ENCODE measurements at places on chromosomes 7 and 10. TPM values are rescaled to one million over a fixed set of nuclear protein-coding genes. Genes with fewer than 3 reads are reported as not detected.

The MALRD1 gene
- 1.7 TPM for total RNA-seq

The VSTM4 gene
- total RNA-seq = 4.7 TPM

The SPDYE3 gene
- total RNA-seq = under 0.01 TPM

The SEPHS1 gene
- 18.1 TPM for total RNA-seq

The ARHGAP21 gene
- total RNA-seq = 117 TPM

The NKX1-2 gene
- total RNA-seq = not detected

The GPNMB gene
- total RNA-seq = 60.9 TPM

The HACD1 gene
- total RNA-seq = 43.2 TPM

The ASB10 gene
- total RNA-seq = not detected

The CYP2C19 gene
- not detected for total RNA-seq

The RAB19 gene
- not detected for total RNA-seq

DNA sequence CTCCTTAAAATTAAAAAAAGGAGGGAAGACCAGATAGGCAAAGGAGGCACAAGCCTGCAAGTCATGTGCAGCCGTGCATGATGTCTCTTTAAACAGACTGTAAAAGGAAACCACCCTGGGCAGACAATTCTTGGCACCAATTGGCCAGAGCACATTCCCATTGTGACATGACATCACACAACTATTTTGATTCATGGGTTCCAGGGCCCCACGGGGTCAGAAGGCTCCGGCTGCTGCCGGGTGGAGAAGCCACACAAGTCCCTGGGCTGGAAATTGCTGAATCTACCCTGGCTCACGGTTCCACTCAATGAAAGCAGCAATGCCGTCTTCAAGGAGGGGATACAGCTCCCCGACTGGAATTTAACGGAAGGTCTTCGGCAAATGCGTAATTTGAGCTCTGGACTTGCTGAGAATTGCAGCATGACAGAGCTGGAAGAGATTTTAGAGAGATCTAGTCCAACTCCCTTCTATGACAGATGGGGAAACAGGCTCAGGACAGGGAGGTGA lies 140.5 kb downstream of the PRKAG2 start:
- peak; percentile 97 for DNase-seq

- DNase-seq = no peak
These were observed 112.5 kb downstream of the SEMA3A start for GRCh38 chr7:84081973-84082522.

DNA sequence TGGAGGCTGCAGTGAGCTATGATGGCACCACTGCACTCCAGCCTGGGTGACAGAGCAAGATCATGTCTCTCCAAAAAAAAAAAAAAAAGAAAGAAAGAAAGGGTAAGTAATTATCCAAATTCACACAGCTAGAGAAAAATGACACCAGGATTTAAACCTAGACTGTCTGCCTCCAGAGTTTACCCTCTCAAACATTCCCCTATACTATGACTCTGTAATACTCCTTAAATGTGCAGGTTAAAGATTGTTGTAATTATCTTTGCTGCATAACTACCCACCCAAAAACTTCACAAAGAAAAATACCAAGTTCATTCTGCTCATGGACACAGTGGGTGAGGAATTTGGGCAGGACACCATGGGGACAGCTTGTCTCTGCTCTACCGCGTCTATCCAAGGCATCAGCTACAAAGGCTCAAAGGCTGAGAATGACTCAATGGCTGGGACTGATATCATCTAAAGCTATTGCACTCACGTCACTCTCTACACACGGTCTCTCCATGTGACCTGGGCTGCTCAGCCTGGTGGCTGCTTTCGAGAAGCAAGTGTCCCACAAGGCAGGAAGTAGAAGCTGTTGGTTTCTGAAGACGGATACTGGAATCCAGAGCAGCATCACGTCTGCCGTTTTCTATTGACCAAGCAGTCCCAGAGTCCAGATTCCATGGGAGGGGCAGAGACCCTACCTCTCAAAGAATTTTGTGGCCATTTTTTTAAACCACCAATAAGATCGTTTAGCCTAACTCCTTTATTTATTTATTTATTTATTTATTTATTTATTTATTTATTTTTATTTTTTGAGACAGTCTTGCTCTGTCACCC lies 185.7 kb upstream of the AUTS2 start:
- peak; percentile 6 for DNase-seq

GRCh38 chr7:108442039-108442568 lies 14.1 kb downstream of the NRCAM start:
- DNase-seq = no peak

- peak; percentile 18 for DNase-seq
These were observed 170.3 kb downstream of the PAXIP1 start for GRCh38 chr7:154832557-154833138.

- DNase-seq = no peak
These were observed 41.5 kb downstream of the CYP17A1 start for GRCh38 chr10:102795453-102796406.

DNA sequence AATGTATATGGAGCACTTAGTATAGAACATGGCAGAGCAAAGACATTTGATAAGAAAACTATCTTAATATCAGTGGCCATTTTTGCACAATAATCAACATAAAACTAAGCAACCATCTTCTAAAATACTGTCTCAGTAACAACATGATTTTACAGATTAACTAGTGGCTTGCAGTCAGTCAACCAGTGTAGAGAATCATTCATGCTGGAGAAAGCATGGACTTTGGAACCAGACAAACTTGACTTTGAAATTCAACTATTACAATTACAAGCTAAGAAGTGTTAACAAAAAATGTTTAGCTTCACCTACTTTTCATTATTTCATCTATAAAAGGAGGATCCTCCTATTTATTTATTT lies 27.7 kb downstream of the CUBN start:
- no peak for DNase-seq

DNA sequence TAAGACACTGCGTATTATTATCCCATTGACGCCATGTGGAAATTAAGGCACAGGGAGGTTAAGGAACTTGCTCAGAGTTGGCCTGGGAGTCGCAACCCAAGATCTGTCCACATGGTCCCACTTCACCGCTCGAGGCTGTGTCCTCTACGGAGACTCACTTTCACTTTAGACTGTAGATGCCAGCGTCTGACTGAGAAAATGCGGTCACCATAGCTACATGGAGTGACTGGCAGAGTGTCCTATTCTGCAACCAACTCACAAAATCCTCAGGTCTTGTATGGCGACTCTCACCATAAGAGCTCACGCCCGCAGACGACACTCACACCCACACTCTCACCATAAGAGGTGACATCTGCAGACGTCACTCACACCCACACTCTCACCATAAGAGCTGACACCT lies 257.9 kb downstream of the PTPRN2 start:
- no peak for DNase-seq

- peak; percentile 12 for DNase-seq
These were observed 70.3 kb downstream of the PARP12 start for GRCh38 chr7:139992353-139993044.

- DNase-seq = no peak
These were observed 270.1 kb downstream of the ARL4A start for GRCh38 chr7:12957487-12957886.

DNA sequence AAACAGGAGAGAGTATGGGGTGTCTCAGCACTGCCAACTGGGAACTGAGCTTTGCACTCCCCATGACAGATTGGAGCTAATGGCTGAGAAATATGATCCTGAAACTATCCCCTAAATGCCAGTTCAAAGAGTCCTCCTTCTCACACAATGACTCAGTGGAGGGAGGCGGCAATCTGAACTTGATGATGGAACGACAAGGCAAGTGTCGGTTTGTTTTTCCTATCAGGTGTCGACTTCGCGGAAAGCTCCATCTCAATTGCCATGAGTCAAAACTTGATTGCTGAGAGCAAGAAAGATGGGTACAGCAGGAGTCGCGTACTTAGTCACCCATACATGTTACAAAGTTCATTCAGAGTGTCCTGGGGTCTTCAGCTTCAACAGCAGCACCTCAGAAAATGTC lies 52.5 kb downstream of the NPY start:
- no peak for DNase-seq

DNA sequence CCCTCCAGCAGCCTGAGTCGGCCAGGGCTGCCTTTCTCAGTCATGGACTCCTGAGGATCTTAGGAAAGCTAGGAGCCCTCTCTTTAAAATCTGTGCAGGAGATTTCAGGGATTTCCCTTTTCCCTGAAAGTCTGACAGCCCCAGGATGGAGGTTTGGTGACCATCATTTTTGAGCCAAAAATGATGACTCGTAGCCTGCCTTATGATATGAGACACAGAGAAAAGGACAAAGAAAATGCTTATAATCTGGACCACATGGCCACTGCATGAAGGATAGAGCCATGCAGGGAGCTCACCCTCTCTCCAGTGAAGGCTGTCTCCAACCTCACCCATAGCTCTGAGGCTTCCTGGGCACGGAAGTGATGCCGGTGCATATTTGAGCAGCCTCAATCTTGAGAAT lies 106.6 kb upstream of the CHST15 start:
- no peak for DNase-seq

DNA sequence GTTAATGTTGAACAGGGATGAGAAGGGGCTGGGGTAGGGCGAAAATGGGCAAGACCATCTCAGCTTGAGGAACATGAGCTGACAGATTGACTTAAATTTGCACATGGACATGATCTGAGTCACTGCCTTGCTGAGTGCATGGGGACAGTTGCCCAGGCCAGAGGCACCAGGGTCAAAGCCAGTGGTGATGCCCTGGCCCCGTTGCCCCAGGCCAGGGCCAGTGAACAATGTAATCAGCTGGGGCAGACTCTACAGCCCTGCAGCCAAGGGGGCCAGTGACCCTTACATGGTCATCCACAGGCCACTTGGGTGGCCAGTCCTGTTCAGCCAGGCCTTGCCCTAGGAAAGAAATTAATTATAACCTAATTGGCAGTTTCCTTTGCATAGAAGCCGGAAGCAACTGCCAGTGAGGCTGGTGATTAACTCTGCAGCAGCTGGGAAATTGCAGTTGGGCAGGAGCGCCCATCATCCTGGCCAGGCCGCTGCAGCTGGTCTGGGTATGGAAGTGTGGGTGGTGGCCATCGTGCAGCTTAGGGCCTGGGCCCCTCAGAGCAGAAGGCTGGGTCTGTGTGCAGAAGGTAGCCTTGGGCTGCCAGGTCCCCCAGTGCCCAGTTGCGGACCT lies 9.6 kb downstream of the RET start:
- DNase-seq = no peak

DNA sequence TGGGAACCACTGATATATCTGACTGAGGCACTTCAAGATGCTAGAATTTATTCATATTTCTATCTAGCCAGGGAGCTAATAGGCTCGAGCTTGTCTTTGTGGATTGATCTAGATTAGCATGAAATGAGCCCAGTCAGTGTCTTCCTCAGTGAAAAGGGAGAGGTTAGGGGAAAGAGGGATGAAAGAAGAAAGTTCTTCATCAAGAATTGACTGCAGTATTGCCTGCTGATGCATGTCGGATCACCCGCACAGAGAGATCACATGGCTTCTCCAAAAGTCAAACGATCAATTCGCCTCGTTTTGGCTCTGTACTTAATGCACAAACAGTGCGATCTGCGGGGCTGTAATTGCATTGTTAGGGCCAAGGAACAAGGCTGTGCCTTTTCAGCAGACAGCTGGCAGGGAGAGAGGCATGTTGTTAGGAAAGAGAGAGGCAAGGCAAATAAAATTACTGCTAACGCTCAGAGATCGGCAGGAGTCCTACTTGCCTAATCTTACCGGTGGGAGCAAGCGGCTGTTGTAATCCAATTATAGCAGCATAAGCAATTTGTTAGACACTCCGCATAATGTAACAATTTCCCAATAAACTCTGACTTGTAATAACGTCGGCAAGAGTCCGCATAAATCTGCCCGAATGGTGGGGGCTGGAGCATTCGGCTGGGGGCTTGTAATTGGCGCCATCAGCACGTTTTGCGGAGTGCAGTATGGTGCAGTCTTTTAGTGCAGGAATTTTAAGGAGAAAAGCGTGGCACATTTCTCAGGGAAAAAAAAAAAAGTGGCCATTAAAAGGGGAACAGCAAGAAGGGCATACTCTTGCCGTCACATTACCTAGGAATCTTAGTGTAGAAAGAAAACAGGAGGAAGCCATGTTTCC lies 102.1 kb downstream of the POLL start:
- peak; percentile 36 for DNase-seq

DNA sequence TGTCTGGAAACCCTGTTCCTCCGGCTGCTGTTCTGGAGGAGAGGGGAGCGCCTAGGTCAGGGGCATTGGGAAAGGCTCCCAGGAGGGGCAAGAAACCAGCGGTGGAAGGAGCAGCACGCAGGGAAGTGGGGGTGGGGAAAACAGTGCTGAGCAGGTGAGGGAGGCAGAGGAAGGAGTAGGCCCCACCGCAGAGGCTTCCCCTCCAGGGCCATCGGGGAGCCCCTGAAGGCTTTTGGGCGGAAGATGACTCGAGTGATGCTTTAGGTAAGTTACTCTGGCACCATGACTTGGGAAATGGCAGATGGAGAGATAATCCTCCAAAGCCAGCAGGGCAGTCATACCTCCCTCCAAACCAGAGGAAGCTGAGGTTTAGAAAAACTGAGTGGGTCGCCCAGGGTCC lies 106.5 kb upstream of the ANLN start:
- no peak for DNase-seq

- no peak for DNase-seq
These were observed 253.6 kb downstream of the SORCS3 start for GRCh38 chr10:104894681-104895080.

DNA sequence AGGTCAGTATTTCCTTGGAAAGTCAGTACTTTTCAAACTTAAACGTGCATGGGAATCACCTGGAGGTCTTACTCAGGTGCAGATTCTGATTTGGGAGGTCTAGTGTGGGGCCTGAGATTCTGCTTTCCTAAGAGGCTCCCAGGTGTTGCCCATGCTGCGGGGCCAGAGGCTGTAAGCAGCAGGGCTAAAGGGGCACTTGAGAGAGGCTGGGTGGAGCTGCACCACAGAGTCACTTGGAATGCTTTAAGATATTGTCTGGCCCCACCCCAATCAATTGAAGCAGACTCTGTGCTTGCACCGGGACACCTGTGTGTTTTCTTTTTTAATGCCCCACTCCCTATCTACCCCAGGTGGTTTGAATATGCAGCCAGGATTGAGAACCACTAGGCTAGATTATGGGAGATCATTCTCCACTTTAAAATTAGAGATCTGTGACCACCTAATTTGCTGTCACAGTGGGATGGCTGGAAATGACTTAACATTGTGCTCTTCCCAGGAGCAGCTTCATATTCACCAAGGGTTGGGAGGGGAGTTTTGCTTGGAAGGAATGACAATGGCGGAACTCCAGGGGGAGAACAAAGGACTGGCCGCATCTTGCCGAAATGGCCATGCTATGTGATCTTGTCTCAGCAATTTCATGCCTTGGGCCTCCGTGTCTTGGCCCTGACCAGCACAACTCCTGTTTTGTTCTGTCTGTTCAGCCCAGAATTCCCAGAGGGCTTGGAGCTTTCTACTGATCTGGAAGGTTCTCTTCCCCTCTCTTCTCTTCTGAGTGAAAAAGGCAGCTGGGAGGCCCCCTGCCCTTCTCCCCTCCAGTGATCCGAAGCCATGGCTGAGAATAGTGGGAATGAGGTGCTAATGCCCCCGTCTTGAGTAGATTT lies 80.2 kb downstream of the FAM241B start:
- DNase-seq = no peak

DNA sequence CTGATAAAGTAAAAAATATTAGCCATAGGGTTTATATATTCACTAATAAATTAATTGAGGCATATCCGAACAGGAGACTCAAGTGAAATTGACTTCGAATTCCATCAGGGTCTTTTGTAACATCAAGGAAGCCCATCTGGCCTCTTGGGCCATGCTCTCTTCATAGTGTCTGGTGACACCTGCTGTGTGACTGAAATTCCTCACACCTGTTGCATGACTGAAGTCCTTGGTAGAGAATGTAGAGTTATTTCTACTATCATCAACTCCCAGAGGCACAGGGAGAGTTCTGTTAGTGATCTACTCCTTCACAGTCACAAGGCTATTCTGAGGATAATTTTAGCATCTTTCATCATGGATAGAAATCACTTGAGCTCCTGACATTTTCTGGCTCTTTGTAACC lies 138.3 kb upstream of the LSM8 start:
- DNase-seq = no peak

- no peak for DNase-seq
These were observed 101.2 kb downstream of the BAMBI start for GRCh38 chr10:28778524-28778923.

Measured in fibroblast of villous mesenchyme (primary cell).